ENCODE measurements at places on chromosomes 7 and 10.

DNA sequence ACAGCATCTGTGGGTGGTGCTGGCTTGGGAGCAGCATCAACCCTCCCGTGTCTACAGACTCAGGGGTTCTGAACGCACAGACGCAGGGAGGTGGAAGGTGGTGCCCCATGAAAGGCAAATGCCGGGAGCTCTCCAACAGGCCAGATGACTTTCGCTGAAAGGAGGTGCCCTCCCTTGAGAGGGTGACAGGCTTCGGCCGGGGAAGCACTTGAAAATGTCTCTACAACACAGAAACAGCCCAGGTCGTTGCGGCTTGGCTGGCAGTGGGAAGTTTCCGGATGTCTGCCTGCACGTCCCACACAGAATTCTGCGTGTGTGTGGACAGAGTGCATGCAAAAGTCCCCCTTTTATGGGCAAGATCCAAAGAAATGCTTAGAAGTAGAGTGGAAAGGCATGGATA is 239.6 kb downstream of the SKAP2 start:
- DNase-seq = no peak

- DNase-seq = no peak
These were observed 9.7 kb downstream of the BAMBI start for GRCh38 chr10:28686835-28687682.

DNA sequence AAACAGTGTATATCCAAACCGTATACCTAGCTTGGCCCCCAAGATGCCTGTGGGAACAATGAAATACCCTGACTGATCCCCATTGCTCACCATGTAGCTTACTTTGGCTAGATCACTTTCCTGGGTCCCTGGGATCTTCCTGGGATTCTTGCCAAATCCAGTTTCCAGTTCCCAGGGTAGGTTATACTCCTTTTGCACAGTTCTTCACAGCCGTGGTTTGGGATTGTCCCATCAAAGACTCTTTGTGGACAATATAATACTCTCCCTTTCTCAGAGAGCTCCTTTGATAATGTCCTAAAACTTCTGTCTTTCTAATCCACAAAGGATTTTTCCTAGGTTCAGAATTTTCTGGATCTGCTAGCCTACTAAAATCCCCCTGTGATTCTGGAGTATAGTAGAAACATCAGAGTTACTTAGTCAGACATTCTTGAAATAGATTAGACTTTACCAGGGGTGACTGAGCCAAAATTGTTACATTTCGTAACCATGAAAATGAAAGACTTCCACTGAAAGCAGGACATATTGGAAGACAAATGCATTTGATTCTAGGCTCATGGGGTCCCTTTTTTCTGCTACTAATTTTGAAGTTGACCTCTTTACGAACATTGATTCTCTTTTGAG is 388.3 kb upstream of the ETV1 start:
- DNase-seq = no peak

GRCh38 chr7:48004638-48005037 is 24.3 kb downstream of the SUN3 start:
- no peak for DNase-seq

DNA sequence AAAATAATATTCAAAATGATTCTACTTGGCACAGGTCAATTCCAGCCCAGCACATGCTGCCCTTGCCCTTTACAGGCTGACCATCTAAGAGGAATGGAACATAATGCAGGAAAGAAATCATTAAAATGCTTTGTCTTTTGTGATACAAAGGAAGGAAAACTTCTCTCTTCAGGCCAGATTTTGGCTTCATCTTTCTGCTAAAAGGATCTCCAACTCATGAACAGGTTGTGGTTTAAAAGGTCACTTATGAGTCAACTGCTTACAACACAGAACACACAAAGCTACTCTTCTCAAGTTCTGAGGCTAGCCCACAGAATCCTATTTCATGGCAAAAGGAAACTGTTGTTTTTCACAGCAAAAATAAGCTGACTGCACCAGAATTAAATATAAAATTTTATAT is 197.1 kb downstream of the DOCK4 start:
- DNase-seq = no peak

- no peak for DNase-seq
These were observed 387.3 kb upstream of the NPVF start for GRCh38 chr7:25615593-25615992.

GRCh38 chr7:115805458-115805857 is 225.1 kb downstream of the TFEC start:
- DNase-seq = no peak

DNA sequence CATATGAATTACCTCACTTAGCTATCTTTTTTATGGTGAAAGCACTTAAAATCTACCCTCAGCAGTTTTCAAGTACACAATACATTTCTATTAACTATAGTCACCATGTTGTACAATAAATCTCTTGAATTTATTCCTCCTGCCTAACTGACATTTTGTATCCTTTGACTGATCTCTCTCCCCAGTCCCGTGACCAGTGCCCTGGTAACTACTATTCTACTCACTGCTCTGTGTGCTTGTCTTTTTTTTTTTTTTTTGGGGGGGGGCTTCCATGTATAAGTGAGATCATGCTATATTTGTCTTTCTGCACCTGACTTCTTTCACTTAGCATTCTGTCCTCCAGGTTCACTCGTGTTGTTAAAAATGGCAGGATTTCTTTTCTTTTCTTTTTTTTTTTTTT is 11.4 kb upstream of the GAD2 start:
- no peak for DNase-seq

DNA sequence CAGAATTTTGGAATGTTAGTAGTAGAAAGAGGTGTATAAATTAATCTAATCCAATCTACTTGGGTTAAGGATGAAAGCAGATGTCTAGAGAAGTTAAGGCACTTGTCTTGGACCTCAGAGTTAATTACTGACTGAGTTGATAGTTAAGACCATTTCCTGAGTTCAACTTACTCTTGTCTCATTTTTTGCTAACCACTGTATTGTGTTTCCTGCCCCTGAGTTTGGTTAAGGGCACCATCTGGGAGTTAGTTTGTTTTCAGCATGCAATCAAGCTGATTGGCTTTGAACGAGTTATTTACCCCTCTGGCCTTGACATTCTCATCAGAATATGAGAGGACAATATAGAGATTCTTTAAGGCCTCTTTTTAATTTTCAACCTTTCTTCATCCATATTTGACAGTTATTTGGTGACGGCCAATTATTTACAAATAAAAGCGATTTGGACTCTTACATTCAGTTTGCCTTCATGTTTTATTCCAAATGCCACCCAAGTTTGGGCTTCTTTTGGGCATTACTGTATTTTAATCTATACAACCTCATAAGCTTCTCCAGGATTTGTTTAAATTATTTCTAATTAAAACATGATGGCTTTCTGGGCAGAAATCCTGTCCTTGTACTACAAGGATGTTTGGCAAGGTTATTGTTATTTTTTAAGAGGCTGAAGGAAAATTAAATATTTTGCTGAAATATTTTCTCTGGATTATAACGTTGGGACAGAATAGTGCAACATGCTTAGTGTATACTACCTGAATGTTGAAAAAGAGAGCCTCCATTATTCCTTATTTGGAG is 225.0 kb downstream of the CACNB2 start:
- no peak for DNase-seq

DNA sequence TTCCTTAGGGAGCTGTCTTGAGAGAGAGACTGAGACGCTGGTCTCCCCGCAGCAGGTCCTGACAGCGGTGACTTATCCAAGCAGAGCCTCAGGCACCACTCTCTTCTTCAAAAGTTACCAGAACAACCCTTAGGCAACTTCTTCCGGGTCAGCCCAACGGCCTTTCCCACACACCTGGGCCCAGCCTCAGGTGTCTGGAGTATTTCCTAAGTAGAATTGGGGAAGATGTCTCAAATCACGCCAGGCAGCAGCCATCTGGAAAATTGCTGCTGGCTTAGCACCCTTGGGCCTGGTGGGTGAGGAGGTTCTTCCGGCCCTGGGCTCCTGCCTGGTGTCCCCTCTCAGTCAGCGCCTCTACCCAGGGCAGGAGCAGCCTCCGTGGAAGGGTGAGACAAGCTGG is 80.4 kb upstream of the ANLN start:
- DNase-seq = no peak
